ENCODE measurements at places on chromosomes 13 and 19. TPM values are rescaled to one million over a fixed set of nuclear protein-coding genes. Genes with fewer than 3 reads are reported as not detected.

RFPL4AL1 gene
- not detected for total RNA-seq

FGF9 gene
- total RNA-seq, result 0.47 TPM

GPATCH1 gene
- 9.1 TPM for total RNA-seq

CGB7 gene
- total RNA-seq, result 0.23 TPM

RASIP1 gene
- 0.59 TPM for total RNA-seq

KLK3 gene
- total RNA-seq, result not detected

COX6B2 gene
- total RNA-seq, result not detected
